ENCODE measurements at places on chromosomes 3 and 15. TPM values are rescaled to one million over a fixed set of nuclear protein-coding genes. Genes with fewer than 3 reads are reported as not detected.

CASR gene
- polyA plus RNA-seq: not detected

GASK1A gene
- 0.38 TPM for polyA plus RNA-seq

GPR27 gene
- 0.02 TPM for polyA plus RNA-seq

FMN1 gene
- 3.5 TPM for polyA plus RNA-seq

CCDC14 gene
- polyA plus RNA-seq: 122 TPM

PPM1M gene
- 52.2 TPM for polyA plus RNA-seq

GOLGA8N gene
- polyA plus RNA-seq: 2.9 TPM

TRPM1 gene
- polyA plus RNA-seq: 0.44 TPM

LRTM1 gene
- not detected for polyA plus RNA-seq

TM4SF18 gene
- polyA plus RNA-seq: 0.29 TPM

MASP1 gene
- 244 TPM for polyA plus RNA-seq

VWA5B2 gene
- not detected for polyA plus RNA-seq

GRCh38 chr3:164577667-164578210 is 500.6 kb downstream of the SI start:
- DNase-seq: no peak

- DNase-seq: peak; percentile 66
These were observed 38.2 kb upstream of the SNRK start for GRCh38 chr3:43248185-43248583.

GRCh38 chr3:112379020-112379690 is 46.2 kb downstream of the CD200 start:
- no peak for DNase-seq

GRCh38 chr3:120155108-120155507 is 60.9 kb upstream of the GSK3B start:
- DNase-seq: no peak

- no peak for DNase-seq
These were observed 89.7 kb downstream of the TOP2B start for GRCh38 chr3:25575001-25575400.

GRCh38 chr3:143464850-143465249 is 345.3 kb downstream of the CHST2 start:
- DNase-seq: no peak

- no peak for DNase-seq
These were observed 198.3 kb downstream of the NAALADL2 start for GRCh38 chr3:175057401-175057800.

- no peak for DNase-seq
These were observed 129.4 kb upstream of the KLHL25 start for GRCh38 chr15:85924088-85924487.

DNA sequence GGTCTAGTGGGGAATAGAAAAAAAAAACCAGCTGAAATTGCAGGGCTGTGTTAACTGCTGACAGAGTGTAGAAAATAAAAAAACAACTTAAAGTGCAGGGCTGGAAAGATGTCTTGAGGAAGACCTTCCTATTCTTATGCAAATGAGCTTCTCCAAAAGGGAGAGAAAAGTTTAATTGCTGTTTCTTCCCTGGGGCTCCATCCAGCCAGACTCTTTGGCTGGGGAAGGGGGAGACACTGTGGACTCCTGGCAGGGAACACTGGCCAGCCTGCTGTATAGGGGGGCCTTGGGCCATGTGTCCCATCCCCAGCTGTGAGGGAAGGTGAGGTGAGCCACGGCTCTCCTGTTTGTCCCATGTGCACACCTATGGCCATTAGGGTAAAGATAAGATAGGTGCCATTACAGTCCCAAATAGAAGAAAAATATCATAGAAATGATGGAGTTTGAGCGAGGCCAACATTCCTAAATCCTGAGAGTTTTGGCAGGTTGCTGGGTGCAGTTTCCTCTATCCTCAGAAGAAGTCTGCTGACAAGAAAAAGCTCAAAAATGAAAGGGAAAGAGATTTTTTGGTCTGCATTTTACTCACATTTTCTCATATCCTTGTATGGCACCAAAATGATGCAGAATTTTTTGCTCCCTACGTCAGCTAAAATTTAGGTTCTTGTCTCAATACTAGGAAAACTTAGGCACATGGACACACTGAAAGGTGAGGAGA is 901.7 kb downstream of the PLOD2 start:
- DNase-seq: no peak

- DNase-seq: peak; percentile 15
These were observed 95.6 kb downstream of the FBLN2 start for GRCh38 chr3:13644341-13645117.

DNA sequence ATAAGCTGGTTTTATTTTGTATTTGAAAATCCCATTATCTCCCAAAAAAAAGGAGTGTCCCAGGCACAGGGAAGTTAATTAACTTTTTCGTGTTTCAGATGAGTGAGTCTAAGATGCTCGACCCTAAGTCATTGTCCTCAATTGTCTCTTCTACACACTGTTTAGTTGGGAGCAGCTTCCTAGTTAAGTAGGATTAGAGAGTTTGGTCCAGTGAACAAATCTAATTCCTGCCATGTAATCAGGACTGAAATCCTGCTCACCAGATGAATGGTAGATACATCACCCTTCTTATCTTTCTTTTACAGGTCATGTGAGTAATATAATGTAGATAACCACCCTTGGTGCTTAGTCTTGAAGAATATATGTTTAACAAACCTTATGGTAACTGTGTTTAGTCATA is 228.9 kb upstream of the MANF start:
- DNase-seq: no peak

GRCh38 chr3:77530870-77531269 is 491.0 kb downstream of the ROBO2 start:
- DNase-seq: peak; percentile 35

GRCh38 chr15:70002897-70003296 is 94.8 kb downstream of the TLE3 start:
- DNase-seq: no peak

GRCh38 chr15:59364248-59364647 is 8.4 kb downstream of the MYO1E start:
- no peak for DNase-seq

DNA sequence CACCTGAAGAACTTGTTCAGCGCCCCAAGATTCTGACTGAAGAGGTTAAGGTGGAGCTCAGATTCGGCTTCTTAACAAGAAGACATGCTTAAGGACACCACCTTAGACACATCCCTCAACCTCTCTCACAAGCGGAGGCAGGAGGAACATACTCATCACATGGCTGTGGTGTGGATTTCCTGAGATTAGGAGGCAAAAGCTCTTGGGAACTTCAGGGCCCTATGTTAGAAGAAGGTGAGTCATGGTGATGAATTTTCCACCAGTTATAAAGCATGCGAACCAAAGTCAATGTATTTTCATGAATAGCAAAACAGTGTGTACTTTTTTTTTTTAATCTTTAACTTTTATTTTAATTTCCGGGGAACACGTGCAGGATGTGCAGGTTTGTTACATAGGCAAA is 212.2 kb upstream of the SUCLG2 start:
- no peak for DNase-seq

- no peak for DNase-seq
These were observed 106.0 kb upstream of the LRIG1 start for GRCh38 chr3:66606868-66607267.

- no peak for DNase-seq
These were observed 21.3 kb downstream of the COLQ start for GRCh38 chr3:15500107-15500724.

- no peak for DNase-seq
These were observed 51.5 kb downstream of the SST start for GRCh38 chr3:187618722-187619121.

DNA sequence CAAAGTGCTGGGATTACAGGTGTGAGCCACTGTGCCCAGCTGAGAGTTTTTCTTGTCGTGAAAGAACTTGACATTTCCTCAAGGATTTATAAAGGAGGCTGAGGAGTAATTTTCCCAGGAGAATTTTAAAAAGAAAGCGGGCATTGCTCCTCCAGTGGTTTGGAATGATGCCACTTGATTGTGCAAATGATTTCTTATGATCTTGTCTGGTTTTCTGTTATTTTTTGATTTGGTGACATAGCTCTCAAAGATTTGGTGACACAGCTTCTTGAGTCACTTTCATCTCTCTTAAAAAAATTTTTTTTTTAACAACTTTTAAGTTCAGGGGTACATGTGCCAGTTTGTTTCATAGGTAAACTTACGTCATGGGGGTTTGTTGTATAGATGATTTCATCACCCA is 24.6 kb upstream of the NFKBIZ start:
- no peak for DNase-seq

DNA sequence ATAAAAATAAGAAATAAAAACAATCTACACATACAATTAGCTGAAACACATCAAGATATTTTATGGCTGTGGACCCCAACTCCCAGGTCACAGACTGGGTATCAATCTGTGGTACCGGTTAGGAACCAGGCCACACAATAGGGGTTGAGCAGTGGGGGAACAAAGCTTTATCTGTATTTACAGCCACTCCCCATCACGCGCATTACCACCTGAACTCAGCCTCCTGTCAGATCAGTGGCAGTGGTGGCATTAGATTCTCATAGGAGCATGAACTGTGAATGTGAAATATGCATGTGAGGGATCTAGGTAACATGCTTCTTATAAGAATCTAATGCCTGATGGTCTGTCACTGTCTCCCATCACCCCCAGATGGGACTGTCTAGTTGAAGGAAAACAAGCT is 17.7 kb upstream of the DNAJC19 start:
- DNase-seq: no peak

DNA sequence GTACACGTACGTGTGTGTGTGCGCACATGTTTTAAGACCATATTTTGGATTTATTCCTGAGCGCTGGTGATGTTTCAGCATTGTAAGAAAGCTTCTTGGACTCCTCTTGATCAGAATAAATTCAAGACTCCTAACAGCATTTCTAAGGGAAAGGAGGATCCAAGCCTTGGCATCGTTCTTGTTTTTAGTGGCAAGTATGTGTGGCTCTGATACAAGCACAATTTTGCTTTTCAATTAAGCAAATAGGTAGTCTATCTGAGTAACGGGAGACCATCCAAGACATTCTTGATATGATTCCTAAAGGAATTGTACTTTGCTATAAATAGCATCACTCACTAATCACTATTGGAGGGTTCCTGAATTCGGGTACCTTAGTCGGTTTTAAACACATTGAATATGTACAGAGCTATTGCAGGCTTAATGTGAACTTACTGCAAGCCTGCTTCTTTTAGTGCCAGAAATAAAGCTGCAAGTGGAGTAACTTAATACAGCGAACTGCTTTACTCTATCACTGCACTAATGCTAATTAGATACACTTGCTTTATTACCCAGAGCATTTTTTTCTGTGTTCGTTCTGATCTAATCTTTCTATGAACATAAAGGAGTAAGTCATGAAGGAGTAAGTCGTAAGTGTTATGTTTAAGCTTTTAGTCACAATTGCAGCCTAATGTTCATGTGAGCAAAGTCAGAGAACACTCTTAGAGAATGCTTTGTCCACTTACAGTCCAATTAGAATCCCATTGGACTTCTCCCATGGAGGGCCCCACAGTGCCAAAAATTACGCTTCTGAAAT is 186.3 kb downstream of the MCTP2 start:
- no peak for DNase-seq

DNA sequence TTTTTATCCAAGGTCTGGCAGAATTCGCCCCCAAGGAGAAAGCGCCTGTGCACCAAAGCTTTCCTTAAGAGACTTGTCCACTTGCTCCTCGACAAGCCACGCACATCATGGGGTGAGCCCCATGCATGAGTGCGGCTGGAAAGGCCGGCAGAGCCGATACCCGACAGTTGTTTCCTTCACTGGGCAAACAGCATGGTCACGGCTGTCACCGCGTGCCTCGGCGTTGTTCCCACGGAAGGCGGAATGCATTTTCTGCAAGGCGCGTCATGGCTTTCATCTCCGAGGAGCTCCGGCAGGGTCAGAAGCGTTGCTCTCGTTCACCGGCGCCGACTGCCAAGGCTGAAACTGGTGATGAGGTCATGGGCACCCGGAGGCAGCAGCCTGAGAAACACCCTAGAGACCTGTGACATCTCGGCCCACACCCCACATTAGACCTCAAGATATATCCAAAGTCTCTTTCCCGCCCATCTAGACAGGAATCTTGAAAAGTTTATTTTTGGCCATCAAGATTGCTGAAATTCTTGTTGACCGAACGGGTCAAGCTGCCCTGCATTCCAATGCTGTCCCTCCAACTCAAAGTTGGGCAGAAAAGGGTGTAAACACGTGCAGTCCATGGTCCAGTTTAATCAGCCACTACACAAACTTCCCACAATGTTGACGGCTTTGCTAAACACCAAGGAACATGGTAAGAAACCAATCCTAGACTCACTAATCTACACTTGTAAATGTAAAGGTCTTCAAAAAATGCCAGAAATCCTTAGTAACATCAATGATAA is 604 bp upstream of the TJP1 start:
- DNase-seq: no peak

DNA sequence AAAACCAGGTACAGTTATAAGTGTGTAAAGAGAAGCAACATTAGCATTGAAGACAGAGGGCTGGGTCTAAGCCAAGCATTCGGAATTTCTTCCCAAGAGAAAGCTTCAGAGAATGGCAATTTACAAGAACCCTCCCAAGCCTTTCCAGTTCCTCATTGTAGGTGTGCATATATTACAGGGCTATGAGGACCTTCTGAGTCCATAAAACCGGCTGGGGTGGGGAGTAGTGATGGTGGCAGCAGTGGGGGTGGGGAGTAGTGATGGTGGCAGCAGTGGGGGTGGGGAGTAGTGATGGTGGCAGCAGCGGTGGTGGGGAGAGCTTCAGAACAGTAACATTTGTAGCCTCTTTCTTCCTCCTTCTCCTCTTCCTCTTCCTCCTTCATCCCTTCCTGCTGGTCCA is 368.7 kb upstream of the UMPS start:
- no peak for DNase-seq

Measured in BJ (cell line).